ENCODE measurements at places on chromosomes 12 and 14.

GRCh38 chr12:68159681-68160304, at the start of gene IFNG:
IFNG (minus strand) TSS chr12:68159740; CDS start chr12:68159615, 125 bp downstream.
- DNase-seq = no peak

- no peak for DNase-seq
Observed at GRCh38 chr14:97250931-97251330, 453.7 kb downstream of the VRK1 start.

DNA sequence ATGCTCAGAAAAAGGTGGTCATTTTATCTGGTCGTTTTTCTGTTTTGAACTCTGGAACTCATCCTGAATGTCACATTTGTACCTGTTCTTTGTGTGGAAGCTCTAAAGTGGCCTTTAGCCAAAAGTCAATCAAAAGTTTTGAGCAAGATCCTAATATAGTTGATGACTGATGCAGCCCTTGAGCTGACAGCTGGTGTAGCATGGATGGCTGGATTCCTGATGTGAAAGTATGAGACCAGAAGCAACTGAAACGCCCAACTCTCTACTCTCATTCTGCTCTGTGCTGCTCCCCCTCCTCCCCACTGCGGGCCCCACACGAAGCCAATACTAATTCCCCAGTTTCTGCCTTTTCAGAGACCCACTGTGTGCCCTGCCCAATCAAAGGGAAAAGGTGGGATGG, 10.3 kb upstream of the MYH7 start:
- no peak for DNase-seq

DNA sequence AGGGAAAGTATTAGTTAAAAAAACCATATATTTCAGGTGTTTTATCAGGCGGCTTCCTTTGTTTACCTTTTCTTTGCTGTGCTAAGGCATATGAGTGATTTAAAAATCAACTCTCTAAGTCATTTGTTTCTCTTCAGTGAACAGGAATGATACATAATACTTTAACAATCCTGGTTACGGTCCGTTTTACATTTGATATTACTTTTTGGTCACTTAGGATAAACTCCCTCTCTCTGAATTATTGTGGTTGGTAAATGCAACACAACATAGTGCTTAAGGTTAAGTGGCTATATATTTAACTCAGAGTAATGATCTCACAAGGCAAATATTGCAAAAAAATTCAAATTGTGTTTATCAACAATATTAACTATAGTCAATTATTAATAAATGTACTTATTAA, 32.7 kb upstream of the AKAP6 start:
- no peak for DNase-seq

GRCh38 chr14:99759546-99759925, 33.7 kb upstream of the EML1 start:
- DNase-seq = no peak

All from choroid plexus epithelial cell (primary cell).